ENCODE measurements at places on chromosomes 3 and 15.

- no peaks in the 10 kb centered on the region for H3K36me3 ChIP-seq
- no peak overlapping the region for H3K27ac ChIP-seq
These were observed 128.9 kb downstream of the MEGF11 start for GRCh38 chr15:66124651-66125050.

GRCh38 chr3:43647331-43648166, 25.7 kb upstream of the ANO10 start:
- no peaks in the 10 kb centered on the region for H3K27me3 ChIP-seq
- H3K36me3 ChIP-seq, result no peaks in the 10 kb centered on the region
- H3K4me1 ChIP-seq, result no peaks in the 10 kb centered on the region
- no peak overlapping the region for H3K27ac ChIP-seq
- H3K4me3 ChIP-seq, result no peak overlapping the region

DNA sequence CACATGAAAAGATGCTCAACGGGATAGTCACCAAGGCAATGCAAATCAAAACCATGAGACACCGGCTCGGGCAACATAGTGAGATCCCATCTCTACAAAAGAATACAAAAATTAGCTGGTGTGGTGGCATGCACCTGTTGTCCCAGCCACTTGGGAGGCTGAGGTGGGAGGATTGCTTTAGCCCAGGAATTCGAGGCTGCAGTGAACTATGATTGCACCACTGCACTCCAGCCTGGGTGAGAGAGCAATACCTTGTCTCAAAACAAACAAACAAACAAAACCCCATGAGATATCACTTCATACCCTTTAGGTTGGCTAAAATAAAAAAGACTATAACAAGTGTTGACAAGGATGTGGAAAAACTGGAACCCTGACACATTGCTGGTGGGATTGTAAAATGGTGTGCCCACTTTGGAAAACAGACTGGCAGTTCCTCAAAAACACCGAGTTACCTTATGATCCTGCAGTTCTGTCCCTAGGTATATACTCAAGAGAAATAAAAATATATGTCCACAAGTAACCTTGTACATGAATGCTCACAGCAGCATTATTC, 3.8 kb upstream of the PPARG start:
- H3K36me3 ChIP-seq, result no peaks in the 10 kb centered on the region
- H3K4me1 ChIP-seq, result peaks cover 5% of the 10 kb centered on the region
- no peak for DNase-seq
- H3K27me3 ChIP-seq, result no peaks in the 10 kb centered on the region
- no peak overlapping the region for H3K4me3 ChIP-seq

DNA sequence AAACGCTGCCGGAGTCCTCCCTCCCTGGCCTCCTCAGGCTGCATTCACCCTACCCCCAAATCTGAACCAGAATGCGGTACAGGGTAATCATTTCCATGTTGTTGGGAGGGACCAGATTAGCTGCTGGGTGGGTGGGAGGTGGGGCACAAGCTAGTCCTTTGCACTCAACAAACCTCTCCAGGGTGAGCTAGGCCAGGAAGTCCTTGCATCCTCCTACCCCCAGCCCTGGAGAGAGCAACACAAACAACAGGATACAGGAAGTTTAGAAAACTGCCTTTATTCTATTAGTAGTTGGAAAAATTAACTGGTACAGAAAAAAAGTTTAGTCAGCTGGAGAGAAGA, 702 bp upstream of the GPX1 start:
- H3K36me3 ChIP-seq, result peaks cover 4% of the 10 kb centered on the region
- H3K4me1 ChIP-seq, result peaks cover 25% of the 10 kb centered on the region

- H3K36me3 ChIP-seq, result no peaks in the 10 kb centered on the region
- H3K4me1 ChIP-seq, result no peaks in the 10 kb centered on the region
- H3K4me3 ChIP-seq, result no peak overlapping the region
- H3K27ac ChIP-seq, result no peak overlapping the region
- no peak for DNase-seq
- H3K27me3 ChIP-seq, result no peaks in the 10 kb centered on the region
These were observed 272.9 kb upstream of the BCHE start for GRCh38 chr3:166110102-166110501.

DNA sequence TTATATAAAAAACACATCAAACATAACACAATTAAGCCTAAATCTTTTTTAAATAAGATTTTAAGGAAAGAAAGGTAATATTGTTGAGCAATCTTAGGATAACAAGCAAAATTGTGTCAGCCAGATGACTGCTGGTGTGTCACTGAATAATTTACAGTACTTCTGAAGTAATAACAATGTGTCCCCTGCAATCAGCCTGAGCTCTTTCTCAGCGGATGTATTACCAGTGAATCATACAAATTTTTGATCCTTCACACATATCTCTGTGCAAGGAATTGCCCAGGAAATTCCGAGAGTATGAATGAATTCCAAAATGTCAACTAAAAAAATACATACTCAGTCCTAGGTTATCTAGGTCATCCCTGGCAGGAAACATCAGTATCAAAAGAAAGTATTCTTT, 76.6 kb upstream of the PTX3 start:
- no peak overlapping the region for H3K4me3 ChIP-seq
- H3K36me3 ChIP-seq, result no peaks in the 10 kb centered on the region
- DNase-seq, result no peak
- no peaks in the 10 kb centered on the region for H3K4me1 ChIP-seq

- H3K4me1 ChIP-seq, result no peaks in the 10 kb centered on the region
- H3K4me3 ChIP-seq, result no peak overlapping the region
- no peak for DNase-seq
- H3K27me3 ChIP-seq, result no peaks in the 10 kb centered on the region
These were observed 13.7 kb upstream of the ULK4 start for GRCh38 chr3:41975416-41976103.

DNA sequence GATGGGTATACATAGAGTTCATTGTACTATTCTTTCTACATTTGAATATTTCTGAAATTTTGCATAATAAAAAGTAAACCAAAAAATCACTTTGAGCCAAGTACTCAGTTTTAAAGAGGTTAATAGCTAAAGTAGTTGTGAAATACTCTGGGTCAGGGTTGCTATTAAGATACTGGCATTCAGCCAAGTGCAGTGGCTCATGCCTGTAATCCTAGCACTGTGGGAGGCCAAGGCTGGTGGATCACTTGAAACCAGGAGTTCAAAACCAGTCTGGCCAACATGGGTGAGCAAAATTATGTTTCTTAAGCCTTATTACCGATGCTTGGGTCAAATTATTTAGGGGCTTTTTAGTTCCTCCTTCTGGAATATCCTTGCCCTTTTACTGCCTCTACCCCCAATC, 122.0 kb upstream of the MELTF start:
- DNase-seq, result peak; percentile 61
- H3K4me1 ChIP-seq, result no peaks in the 10 kb centered on the region
- no peaks in the 10 kb centered on the region for H3K27me3 ChIP-seq
- H3K36me3 ChIP-seq, result no peaks in the 10 kb centered on the region
- H3K4me3 ChIP-seq, result no peak overlapping the region
- H3K27ac ChIP-seq, result peak overlapping the region; percentile 38

DNA sequence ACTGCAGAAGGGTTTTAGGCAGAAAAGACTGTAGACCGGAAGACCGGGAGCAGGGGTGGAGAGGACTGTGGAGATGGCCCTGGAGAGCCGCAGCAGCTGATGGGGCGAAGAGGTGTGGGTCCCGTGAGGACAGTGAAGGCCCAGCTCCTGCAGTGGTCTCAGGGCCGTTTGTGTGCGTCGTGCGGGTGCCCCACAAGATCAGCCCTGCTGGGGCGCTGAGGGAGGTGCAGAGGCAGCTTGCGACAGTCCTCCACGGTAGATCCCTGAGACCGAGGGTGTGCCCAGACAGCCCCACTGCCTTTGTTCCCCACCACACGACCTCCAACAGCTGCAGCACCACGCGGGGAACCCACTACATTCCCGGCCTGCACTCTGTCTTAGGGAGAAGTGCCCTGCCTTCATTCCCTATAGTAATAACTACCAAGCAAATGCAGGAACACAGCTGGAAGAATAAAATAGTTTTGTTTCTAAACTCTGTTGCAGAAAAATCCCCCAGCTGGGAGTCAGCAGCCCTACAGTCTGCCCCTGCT, 19.0 kb upstream of the CRABP1 start:
- H3K4me3 ChIP-seq, result no peak overlapping the region
- no peak overlapping the region for H3K27ac ChIP-seq
- DNase-seq, result no peak
- H3K36me3 ChIP-seq, result no peaks in the 10 kb centered on the region
- peaks cover 25% of the 10 kb centered on the region for H3K4me1 ChIP-seq
- H3K27me3 ChIP-seq, result no peaks in the 10 kb centered on the region

GRCh38 chr15:71545223-71545760, 265.1 kb upstream of the NR2E3 start:
- H3K36me3 ChIP-seq, result no peaks in the 10 kb centered on the region
- H3K4me3 ChIP-seq, result no peak overlapping the region
- peaks cover 12% of the 10 kb centered on the region for H3K4me1 ChIP-seq
- no peaks in the 10 kb centered on the region for H3K27me3 ChIP-seq

DNA sequence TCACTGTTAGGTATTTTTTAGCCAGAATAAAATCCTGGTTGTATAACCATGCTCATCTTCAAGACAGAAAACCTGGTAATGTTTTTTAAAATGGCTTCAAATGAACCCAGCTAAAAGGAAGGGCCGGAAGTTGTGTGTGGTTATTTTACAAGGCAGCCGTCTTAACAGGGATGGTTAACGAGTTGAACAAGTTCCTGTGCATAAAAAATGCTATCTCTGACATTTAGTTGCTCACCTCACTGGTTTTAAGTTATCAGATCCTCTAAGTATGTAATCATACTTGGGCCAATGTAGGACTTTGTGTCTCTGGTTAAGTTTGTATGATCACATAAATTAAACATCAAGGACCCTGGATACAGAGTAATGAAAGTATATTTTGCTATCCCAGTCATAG, 2.1 kb downstream of the ATP11B start:
- peak overlapping the region; percentile 99 for H3K27ac ChIP-seq
- peak; percentile 36 for DNase-seq
- no peaks in the 10 kb centered on the region for H3K27me3 ChIP-seq

DNA sequence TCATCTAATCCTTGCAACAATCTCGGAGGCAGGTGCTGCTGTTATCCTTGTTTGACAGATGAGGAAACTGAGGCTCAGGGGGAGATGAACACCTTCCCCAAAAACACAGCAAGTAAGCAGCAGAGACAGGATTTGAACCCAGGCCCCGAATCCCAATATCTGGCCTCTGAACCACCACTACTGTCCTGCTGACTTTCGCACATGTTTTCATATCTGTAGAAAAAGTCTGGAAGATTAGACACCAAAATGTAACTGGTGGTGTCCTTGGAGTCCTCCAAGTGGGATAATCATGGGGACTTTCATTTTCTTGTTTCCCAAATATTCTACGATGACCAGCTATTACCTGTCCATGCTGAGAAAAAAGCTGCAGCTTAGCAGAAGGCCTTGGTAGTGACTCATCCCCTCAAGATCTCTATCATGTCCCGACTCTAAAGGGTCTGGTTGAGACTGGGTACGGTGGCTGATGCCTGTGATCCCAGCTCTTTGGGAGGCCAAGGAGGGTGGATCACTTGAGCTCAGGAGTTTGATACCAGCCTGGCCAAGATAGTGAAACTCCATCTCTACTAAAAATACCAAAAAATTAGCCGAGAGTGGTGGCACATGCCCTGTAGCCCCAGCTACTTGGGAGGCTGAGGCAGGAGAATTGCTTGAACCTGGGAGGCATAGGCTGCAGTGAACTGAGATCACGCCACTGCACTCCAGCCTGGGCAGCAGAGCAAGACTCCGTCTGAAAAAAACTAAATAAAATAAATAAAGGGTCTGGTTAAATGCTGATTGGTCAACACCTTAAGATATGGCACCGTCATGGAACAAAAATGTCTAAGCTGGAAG, 8.6 kb downstream of the IRAK2 start:
- H3K27ac ChIP-seq, result peak overlapping the region; percentile 10
- H3K36me3 ChIP-seq, result no peaks in the 10 kb centered on the region
- no peaks in the 10 kb centered on the region for H3K27me3 ChIP-seq

DNA sequence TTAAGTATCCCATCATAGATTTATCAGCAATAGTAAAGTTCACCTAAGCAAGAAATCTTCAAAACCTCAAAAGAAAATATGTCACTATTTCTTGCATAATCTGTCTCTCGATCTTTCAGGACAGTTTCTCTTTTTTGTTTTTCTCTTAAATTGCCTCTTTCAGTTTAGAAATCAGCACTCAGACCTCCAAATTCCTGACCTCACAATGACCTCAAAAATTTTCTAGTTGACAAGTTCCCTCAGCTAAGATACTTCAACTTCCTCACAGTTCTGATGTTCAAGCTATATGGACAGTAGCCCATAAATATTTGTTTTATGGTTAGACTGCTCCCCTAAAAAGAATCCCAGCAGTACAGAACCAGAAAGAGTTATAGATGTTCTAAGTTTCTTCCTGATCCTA, 24.1 kb downstream of the SLC24A5 start:
- no peaks in the 10 kb centered on the region for H3K27me3 ChIP-seq
- H3K36me3 ChIP-seq, result no peaks in the 10 kb centered on the region
- H3K4me1 ChIP-seq, result no peaks in the 10 kb centered on the region
- H3K4me3 ChIP-seq, result no peak overlapping the region
- no peak overlapping the region for H3K27ac ChIP-seq

Data from hepatocyte (in vitro differentiated cells).